ENCODE measurements at places on chromosomes 4 and X.
A peak's percentile ranks its signal among the peaks of the same experiment; 100 is the strongest.

GRCh38 chr4:66489783-66490452 is 819.6 kb upstream of the EPHA5 start:
- DNase-seq, result no peak

DNA sequence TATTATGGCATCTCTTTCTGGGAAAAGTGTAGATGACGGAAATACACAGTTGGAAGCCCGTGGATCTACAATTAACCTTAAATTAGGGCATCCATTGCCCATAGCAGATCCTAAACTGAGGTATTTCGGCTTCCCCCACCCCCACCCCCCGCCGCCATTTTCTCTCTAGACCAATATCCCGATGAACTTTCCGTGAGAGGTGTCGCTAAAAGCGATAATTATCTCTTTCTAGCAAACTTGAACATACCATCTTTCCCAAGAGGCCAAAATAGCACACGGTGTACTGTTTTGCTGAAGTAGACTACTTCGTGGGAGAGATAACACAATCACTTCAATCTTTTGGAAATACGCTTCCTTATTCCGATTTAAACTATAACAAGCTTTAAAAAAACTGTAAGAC is 554 bp downstream of the KLHL15 start:
- no peak for DNase-seq

DNA sequence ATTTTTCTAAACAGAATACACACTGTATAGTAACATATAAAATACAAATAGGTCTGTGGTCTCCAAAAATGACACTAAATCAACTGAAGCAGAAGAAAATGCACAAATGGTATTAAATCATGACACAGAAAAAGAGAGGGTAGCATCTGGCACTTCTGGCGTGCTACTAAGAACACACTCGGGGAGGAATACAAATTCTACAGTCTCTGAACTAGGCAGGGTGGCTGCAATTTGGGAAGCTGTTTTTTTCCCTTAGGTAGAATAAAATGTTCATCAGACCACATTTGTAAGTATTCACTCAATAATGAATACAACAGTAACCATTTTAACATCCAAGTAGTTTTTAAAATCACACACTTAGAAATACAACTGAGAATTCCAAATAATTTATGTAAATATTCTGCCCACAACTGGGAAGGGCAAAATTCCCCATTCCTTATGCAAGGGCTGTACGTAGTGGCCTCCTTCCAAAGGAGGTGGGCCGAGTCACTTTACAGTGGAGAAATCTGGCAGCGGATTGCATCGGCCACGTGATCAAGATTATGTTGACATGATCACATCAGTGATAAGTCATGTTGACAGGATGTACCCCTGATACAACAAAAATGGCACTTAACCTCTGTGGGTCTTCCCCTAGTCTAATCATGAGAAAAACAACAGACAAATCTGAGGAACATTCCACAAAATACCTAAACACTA is 101.1 kb downstream of the TSPAN5 start:
- no peak for DNase-seq

DNA sequence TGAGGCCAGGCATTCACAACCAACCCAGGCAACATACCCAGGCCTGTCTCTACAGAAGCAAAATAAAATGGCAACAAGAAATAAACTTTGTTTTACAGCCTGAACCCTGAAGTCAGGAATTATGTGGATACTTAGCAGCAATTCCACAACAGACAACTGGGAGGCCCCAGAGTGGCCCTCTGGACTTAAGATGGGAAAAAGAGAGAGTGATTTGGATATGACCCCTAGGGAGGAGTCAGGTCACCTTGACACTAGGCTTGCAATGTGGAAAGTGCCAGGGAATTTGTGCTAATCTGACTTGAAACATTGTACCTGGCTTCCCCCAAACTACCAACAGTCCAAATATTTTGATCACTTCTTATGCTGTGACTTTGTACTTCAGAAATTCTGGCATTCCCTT is 193.1 kb downstream of the PARM1 start:
- DNase-seq, result no peak

- DNase-seq, result no peak
Observed at GRCh38 chr4:20313237-20314030, 61.7 kb downstream of the SLIT2 start.

GRCh38 chrX:43313035-43313434 is 343.1 kb upstream of the MAOA start:
- DNase-seq, result no peak

DNA sequence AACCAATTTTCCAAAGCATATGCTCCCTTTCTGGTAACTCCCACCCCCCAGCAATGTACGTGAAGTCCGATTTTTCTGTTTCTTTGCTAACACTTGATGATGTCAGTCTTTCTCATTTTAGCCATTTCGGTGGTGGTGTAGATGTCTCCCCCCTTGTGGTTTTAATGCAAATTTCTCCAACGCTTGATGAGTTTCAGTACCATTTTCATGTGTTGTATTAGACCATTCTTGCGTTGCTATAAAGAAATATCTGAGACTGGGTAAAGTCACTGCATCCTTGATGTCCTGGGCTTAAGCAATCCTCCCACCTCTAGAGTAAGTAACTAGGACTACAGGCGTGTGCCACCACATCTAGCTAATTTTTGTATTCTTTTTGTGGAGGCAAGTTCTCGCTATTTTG is 148.4 kb upstream of the VCX3A start:
- no peak for DNase-seq

- no peak for DNase-seq
Observed at GRCh38 chr4:2125023-2125422, 65.9 kb downstream of the NAT8L start.

GRCh38 chr4:7612311-7612897 is 177.7 kb upstream of the PSAPL1 start:
- DNase-seq, result no peak

DNA sequence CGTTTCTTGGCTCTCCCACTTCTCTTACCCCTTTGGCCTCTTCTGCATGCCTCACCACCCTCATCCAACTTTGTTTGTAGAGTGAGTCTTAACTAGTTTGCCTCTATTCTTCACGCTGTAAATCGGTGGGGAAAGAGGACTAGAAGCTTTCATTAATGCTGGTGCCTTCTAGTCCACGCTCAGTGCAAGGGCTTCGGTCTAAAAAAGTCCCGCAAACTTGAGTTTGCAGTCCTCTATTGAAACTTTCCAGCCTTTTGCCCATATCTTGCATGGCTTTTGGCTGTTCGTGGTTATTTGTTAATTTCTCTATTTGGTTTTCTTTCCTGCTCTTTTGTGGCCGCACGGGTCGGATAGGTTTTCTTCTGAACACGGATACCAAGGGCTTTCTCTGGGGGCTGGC is 868 bp downstream of the DACH2 start:
- DNase-seq, result no peak

DNA sequence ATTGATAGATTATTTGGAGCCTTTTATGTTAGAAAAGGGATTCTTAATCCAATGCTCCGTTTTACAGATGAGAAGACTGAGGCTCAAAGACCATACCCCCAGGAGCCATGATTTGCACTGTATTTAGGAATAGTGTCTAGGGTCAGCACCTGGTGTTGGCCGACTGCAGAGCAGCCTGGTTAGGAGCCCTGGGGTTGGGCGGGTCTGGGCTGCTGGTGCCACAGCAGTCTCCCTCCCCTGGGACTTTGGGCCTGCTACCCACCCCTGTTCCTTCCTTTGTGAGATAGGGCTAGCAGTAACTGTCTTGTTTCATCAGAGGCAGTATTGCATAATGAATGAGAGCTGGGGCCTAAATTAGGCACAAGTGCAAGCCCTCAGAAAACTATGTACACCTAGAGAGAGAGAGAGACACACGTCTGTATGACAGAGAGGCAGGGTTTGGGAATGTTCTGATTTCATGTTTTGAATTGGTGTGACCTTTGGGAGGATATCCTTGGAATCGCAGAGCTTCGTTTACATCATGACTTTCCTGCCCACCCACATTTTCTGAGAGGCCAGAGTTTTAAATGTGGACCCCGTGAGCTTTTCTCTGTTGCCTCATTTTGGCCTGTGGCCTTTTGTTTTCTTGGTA is 111.7 kb downstream of the PTTG2 start:
- DNase-seq, result no peak

- peak; percentile 2 for DNase-seq
Observed at GRCh38 chr4:31674313-31674947, 954.3 kb downstream of the PCDH7 start.

DNA sequence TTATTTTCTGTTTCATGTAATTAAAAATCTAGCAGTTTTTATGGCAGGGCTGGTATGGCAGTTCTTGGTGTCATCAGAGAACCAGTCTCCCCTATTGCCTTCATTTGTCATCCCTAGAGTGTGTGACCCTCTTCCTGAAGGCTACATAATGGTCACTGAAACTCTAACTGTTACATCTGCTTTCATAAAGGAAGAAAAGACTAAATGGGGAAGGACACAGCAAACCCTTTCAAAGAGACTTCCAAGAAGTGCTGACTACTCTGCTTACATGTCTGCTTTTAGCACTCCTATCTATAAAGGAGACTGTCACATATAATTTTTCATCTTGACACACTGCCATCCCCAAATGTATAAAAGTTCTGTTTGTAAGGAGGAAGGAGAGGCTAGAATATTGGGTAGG is 105.9 kb upstream of the DIAPH2 start:
- no peak for DNase-seq

DNA sequence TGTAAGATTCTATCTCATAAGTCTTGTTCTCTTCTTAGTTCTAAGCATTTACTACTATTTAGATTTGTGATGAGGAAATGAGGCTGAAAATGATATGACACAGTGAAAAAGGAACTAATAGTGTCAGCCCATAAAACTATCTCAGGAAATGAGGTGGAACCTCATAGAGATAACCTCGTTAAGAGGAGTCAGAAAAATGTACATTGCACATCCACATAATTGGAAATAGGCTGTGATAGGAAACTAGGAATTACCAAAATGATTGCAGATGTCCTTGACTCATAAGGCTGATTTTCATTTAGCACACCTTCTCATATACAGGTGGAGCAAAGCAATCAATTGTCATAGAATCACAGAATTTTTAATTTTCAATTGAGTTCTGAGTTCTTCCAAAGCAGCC is 26.8 kb downstream of the ANXA10 start:
- DNase-seq, result no peak

DNA sequence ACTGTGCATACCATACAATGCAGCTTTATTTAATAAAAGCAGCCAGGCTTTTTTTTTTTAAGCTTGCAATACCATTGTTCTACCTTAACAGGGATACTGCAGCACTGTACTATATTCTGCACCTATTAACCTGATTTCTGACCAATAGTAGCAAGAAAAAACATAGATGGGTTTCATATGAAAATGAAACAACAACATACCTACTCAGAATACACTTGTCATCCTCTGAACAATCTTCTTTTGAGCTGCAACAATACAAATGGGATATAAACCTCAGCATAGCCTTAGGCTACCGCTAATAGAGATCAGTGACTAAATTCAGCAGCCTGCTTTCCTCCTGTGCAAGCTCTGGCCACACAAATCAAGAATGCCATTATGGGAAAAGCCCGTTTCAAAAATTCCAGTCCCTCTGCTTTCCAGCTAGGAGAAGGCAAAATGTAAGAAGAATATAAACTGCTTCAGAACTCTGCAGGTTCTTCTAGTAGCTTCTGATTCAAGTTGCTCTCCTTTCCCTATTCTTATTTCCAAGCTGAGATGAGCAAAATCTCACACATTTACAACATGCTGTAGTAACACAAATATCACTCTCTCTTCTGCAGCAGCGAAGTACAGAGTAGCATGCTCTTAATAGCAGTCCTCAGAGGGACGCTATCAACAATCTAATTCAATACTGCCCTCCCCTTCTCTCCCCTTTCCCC is 143.4 kb downstream of the KLHL13 start:
- DNase-seq, result no peak

DNA sequence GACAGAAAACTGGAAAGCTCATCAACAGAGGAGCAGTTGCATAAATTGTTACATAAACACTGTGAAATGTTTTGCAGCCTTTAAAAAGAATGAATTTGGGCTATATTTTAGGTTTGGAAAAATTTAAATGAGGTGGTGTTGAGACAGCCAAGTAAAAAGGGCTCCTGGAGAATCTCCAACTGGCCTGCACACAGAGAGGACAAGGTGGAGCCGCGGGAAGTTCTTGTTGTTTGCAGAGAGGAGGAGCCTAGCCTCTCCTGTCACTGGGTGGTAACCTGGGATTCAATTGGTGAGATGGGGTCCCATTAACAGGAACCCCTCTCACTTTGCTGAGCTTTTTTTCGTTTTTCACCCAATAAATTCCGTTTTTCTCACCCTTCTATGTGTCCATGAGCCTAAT is 13.4 kb downstream of the GIMD1 start:
- no peak for DNase-seq

- peak; percentile 26 for DNase-seq
Observed at GRCh38 chr4:72701987-72702819, 133.2 kb upstream of the ADAMTS3 start.

DNA sequence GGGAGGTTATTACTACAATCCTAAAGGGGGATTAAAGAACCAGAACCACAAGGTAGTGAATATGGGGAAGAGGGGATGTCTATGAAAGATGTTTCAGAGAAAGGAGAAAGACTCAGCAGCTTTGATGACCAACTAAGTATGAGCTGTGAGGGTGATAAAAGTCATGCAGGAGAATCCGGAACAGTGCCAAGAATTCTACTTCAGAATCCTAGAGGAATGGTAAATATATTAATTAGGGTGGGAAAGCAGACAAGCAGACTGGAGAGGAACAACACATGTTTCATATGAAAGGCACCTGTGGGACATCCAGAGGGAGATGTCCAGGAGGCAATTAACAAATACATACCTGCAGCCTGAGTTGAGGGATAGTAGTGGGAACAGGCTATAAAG is 642.2 kb upstream of the DIPK2B start:
- DNase-seq, result no peak

DNA sequence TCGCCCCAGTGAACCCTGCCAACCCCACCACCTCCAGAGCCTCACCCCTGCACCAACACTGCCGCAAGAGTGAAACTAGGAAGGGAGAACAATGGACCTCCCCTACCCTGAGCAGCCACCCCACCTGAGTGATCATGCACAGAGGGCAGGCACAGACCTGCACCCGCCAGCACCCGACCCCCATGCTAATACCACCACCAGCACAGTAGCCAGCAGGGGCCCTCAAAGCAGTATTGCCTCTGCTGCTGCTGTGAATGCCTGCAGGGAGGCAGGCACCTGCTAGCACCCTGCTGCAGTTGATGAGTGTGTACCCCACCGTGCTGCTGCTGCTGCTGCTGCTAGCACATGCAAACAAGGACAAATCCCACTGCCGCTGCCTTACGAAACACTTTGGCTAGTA is 100.1 kb downstream of the RAB28 start:
- no peak for DNase-seq

DNA sequence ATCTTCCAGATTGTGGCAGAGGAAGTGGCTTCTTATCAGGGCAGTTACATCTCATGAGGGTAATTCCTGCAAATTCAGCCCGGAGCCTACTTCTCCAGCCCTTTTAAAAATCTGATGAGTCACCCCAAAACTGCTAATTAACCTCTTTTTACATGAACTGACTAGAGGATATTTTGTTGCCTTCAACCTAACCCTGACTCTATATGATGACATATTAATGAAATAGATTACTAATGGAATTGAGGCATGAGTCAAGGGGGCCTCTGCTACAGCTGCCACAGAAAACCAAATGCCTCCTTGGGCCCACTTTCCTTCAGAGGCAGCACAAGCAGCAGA is 72.5 kb downstream of the QRFPR start:
- no peak for DNase-seq

GRCh38 chrX:106874075-106874474 is 29.1 kb downstream of the RIPPLY1 start:
- peak; percentile 13 for DNase-seq

GRCh38 chrX:105173071-105173470 is 47.4 kb downstream of the TEX13A start:
- DNase-seq, result no peak

Measured in GM10248 (cell line).